ENCODE measurements at places on chromosomes 11 and 22.

DNA sequence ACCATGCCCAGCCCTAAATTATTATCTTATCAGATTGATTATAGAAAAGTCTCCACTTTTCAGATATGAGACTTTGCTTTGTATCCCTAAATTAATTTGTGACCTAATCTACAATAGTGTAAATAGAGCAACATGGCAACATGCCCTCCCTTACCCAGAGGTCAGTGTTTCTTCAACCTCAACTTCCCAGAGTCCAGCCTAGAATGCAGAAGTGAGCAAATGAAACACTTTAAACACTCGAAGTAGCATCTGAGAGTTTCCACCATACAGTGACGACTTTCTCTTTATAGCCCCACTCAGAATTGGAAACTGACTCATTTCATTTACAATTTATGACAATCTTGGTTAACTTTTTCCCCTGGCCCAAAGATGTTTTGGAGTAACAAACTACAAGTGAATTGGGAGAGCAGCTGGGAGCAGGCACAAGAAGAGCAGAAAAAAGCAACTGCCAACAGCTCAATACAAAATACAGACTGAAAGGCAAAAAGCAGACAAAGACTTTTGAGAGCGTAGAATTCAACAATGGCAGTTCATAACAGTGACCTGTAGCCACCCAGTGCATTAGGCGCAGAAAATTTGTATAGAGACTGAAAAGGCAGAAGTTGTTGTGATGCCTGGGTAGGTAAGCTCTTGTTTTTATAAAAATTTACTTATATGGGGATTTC is 10.1 kb upstream of the BLID start:
- no peak overlapping the region for H3K4me3 ChIP-seq
- H3K36me3 ChIP-seq: no peaks in the 10 kb centered on the region
- DNase-seq: no peak

DNA sequence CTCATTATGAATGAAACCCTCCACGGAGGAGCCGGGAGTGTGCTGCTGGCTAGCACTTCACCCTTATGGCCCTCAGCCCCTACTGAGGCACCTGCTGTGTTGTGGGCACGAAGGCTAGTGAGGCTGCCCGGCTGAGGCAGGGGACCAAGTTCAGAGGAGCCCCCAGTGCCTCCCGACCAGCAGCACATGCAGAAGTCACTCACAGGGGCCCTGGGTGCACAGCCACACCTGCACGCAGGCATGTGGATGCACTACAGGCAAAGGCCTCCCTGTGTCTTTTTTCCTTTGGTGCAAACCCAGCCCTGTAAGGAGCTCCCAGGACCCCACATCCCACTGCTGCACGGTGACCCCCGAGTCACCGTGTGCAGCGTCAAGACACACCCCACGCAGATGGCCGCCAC is 261.5 kb downstream of the BRD1 start:
- no peak for DNase-seq
- H3K4me1 ChIP-seq: no peaks in the 10 kb centered on the region
- H3K36me3 ChIP-seq: no peaks in the 10 kb centered on the region

- peak overlapping the region; percentile 99 for H3K27ac ChIP-seq
- H3K4me3 ChIP-seq: peak overlapping the region; percentile 94
- H3K27me3 ChIP-seq: no peaks in the 10 kb centered on the region
- H3K4me1 ChIP-seq: peaks cover 2% of the 10 kb centered on the region
- H3K36me3 ChIP-seq: peaks cover 13% of the 10 kb centered on the region
These were observed 494 bp downstream of the ZDHHC5 start for GRCh38 chr11:57668434-57668782.

DNA sequence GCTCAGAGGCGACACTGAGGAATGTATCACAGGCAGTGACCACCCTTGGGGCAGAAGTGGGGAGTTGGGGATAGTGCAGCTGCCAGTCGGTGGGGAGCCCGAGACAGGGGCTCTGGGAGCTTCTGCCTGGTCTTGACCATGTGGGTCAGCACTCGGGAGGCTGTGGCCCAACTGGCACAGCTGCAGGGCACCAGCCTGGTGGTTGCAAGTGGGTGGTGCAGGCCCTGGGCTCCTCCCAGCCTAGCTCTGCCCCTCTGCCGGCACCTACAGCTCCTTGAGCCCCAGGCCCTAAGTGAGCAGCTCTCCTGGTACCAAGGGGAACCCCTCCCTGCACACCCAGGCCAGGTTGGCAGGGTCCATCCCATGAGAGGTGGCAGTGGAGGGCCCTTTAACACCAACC is 12.6 kb upstream of the RASL10A start:
- DNase-seq: no peak
- peaks cover 11% of the 10 kb centered on the region for H3K36me3 ChIP-seq
- H3K4me1 ChIP-seq: peaks cover 6% of the 10 kb centered on the region

DNA sequence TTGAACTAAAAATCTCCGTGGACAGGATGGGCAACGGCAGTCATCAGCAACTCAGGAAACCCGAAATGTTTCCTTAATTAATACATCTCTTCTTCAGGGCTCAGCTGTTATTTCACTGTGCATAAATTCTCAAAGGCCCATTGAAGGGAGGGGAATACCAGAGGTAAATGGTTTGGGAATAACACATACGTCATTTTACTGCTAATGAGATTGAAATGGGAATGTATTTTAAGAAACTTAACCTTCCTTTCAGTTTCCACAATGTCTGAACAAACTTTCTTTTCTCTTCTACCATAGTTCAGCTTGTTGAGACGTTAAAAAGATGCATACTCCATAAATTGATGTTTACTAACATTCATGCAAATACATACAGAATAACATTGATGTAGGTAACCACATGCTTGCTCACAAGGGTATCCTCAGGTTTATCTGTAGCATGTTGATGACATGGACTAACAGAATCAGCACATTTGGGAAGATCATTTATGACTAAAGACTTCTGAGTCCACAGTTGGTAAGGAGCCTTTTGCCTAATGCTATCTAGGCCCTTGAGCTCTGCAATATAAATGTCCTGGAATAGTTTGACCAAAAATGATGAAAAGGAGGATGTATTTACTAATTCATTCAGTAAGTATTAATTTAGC is 7.7 kb upstream of the PRRG4 start:
- no peak overlapping the region for H3K27ac ChIP-seq
- H3K27me3 ChIP-seq: no peaks in the 10 kb centered on the region
- H3K4me1 ChIP-seq: no peaks in the 10 kb centered on the region
- no peak overlapping the region for H3K4me3 ChIP-seq
- DNase-seq: no peak

DNA sequence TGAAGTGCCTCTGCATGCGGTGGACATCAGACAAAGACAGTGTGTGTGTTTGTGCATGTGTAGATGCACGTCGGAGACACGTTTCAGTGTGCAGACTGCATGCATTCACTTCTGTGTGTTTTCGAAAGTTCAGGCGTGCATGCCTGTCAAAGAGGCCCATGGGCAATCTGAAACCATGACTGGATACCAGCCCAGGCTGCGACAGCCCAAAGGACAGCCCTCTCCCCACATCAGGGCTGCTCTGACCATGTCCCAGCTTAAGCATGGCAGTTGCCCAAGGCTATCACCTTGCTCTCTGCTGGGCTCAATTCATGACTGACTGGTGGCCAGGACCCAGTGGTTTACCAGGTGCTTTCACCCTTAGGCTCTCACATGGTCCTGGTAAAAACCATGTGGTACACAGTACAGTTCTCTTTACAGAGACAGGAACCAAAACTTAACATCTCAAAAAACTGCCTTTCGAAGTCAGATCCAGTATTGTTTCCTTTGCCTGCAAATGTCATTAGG is 423.7 kb upstream of the CADM1 start:
- no peak overlapping the region for H3K27ac ChIP-seq
- no peaks in the 10 kb centered on the region for H3K27me3 ChIP-seq
- H3K4me1 ChIP-seq: no peaks in the 10 kb centered on the region

- H3K27ac ChIP-seq: no peak overlapping the region
- no peak for DNase-seq
- H3K4me1 ChIP-seq: peaks cover 10% of the 10 kb centered on the region
- no peaks in the 10 kb centered on the region for H3K36me3 ChIP-seq
- no peak overlapping the region for H3K4me3 ChIP-seq
These were observed 317 bp upstream of the SCN2B start for GRCh38 chr11:118176778-118177134.

GRCh38 chr22:46367707-46368191 is 32.2 kb downstream of the TRMU start:
- no peaks in the 10 kb centered on the region for H3K27me3 ChIP-seq
- no peak overlapping the region for H3K4me3 ChIP-seq
- DNase-seq: peak; percentile 76
- H3K36me3 ChIP-seq: no peaks in the 10 kb centered on the region
- H3K4me1 ChIP-seq: peaks cover 47% of the 10 kb centered on the region

- H3K4me1 ChIP-seq: peaks cover 18% of the 10 kb centered on the region
- no peaks in the 10 kb centered on the region for H3K27me3 ChIP-seq
- no peak for DNase-seq
- H3K27ac ChIP-seq: no peak overlapping the region
These were observed 21.7 kb downstream of the ARHGAP1 start for GRCh38 chr11:46678741-46679130.

DNA sequence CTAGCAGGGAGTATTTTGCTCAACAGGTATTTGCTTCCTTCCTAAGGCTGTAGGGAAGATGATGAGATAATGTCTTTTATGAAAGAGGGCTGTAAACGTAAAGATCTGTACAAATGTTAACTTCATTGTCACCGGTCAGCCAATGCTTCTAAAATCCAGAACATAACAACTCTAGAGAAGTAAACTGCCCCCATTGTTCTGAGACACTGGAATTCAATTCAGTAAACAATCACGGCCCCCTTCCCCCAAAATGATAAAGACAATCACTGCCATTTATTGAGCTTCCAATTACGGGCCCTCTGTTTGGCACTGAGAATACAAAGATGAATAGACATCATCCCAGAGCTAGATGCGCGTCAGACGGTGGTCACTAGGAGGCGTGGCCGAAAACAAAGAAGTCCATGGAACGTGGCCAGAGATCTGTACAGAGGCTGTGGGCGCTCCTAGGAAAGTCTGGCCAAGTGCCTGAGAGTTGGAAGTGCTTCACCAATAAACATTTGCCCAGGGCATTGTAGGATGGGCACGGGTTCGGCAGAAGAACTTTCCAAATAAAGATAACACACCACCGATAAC is 576 bp downstream of the TMEM258 start:
- peak overlapping the region; percentile 98 for H3K27ac ChIP-seq
- H3K4me1 ChIP-seq: peaks cover 16% of the 10 kb centered on the region
- no peaks in the 10 kb centered on the region for H3K27me3 ChIP-seq
- H3K36me3 ChIP-seq: peaks cover 10% of the 10 kb centered on the region
- peak overlapping the region; percentile 71 for H3K4me3 ChIP-seq

- DNase-seq: no peak
- no peaks in the 10 kb centered on the region for H3K27me3 ChIP-seq
- no peaks in the 10 kb centered on the region for H3K36me3 ChIP-seq
- peaks cover 17% of the 10 kb centered on the region for H3K4me1 ChIP-seq
- no peak overlapping the region for H3K27ac ChIP-seq
These were observed 38.4 kb downstream of the GDPD5 start for GRCh38 chr11:75487365-75487764.

DNA sequence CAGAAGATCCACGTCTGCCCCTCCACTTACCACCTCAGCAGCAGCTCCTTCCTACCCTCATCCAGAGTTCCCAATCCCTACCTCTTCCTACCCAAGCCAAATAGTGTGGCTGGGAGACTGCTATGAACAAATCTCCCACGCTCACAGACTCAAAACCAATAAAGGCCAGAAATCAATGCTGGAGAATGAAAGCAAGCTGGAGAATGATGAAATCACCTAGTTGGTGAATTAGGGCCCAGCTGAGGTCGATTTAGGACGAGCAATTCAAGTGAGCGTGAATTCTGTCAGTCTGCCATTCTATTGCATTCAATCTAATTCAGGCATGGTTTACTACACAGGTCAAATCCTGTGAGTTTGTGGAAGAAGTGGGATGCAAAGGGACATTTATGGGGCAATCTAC is 22.5 kb downstream of the COMMD9 start:
- no peak overlapping the region for H3K4me3 ChIP-seq
- no peaks in the 10 kb centered on the region for H3K36me3 ChIP-seq
- H3K27me3 ChIP-seq: no peaks in the 10 kb centered on the region
- DNase-seq: no peak
- peak overlapping the region; percentile 65 for H3K27ac ChIP-seq

- no peak for DNase-seq
- H3K36me3 ChIP-seq: no peaks in the 10 kb centered on the region
- no peaks in the 10 kb centered on the region for H3K4me1 ChIP-seq
- H3K27ac ChIP-seq: no peak overlapping the region
- no peaks in the 10 kb centered on the region for H3K27me3 ChIP-seq
These were observed 90.0 kb downstream of the GRIK4 start for GRCh38 chr11:120601536-120601935.

- no peaks in the 10 kb centered on the region for H3K27me3 ChIP-seq
- peaks cover 52% of the 10 kb centered on the region for H3K4me1 ChIP-seq
- no peak for DNase-seq
- H3K36me3 ChIP-seq: no peaks in the 10 kb centered on the region
- no peak overlapping the region for H3K27ac ChIP-seq
These were observed 5.2 kb upstream of the OAF start for GRCh38 chr11:120205596-120206161.

- no peak overlapping the region for H3K4me3 ChIP-seq
- DNase-seq: peak; percentile 84
- H3K4me1 ChIP-seq: no peaks in the 10 kb centered on the region
- H3K27ac ChIP-seq: no peak overlapping the region
- no peaks in the 10 kb centered on the region for H3K36me3 ChIP-seq
- H3K27me3 ChIP-seq: no peaks in the 10 kb centered on the region
These were observed 39.7 kb downstream of the TPBGL start for GRCh38 chr11:75280227-75280701.
